ENCODE measurements at places on chromosomes 5 and 9.

GRCh38 chr5:55338810-55339243 lies 31.0 kb downstream of the MTREX start:
- no peak for DNase-seq

GRCh38 chr9:134055981-134056461 lies 11.8 kb downstream of the BRD3 start:
- no peak for DNase-seq

- DNase-seq = no peak
These were observed 90.2 kb upstream of the SH3PXD2B start for GRCh38 chr5:172544371-172545095.

DNA sequence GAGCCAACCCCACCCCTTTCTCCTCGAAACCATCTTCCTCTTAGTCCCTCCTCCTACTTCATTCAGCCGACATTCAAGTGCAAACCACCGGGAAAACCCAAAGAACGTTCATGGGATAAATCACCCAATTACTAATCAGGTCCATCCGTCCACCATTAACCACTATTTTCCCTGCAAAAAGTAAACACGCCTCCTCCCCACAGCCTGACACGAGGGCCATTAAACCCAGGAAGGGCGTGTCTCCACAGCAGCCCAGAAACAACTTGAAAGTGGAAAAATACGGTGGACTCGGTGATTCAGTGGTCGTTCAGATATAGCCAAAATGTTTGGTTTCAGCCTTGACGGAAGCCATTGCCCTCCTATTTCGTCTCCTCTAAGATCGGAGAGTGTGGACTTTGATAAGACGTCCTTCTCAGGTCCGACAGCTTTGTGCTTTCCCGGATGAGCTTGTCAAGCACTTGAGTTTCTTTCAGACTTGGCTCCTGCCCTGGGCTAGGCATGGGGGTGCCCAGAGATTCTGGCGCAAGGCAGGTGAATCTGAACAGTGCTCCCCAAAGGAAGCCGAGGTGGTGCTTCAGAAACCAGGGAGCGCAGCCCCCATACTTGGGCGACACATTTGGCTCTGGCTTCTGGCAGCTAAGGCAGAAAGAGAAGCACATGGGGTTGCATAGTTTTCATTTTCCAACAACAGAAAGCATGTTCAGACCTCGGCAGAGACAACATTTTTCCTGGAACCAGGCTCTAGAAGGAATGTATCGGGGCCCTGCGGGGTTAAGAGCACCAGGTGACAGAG lies 56.6 kb downstream of the SMIM23 start:
- DNase-seq = no peak

- DNase-seq = no peak
These were observed 807.0 kb downstream of the TLE4 start for GRCh38 chr9:80378669-80379293.

GRCh38 chr5:94776167-94776566 lies 157.7 kb downstream of the SLF1 start:
- DNase-seq = no peak

- no peak for DNase-seq
These were observed 1069.1 kb upstream of the DMAC1 start for GRCh38 chr9:8868632-8869031.
